ENCODE measurements at places on chromosomes 2 and 18.

- DNase-seq = no peak
Observed at GRCh38 chr2:24909555-24910177, 10.4 kb downstream of the ADCY3 start.

- DNase-seq = no peak
Observed at GRCh38 chr2:235007664-235008457, 56.0 kb downstream of the SH3BP4 start.

- peak; percentile 87 for DNase-seq
Observed at GRCh38 chr18:59139291-59139614, 431 bp upstream of the SEC11C start.

- DNase-seq = no peak
Observed at GRCh38 chr18:28961669-28962228, 784.8 kb upstream of the CDH2 start.

DNA sequence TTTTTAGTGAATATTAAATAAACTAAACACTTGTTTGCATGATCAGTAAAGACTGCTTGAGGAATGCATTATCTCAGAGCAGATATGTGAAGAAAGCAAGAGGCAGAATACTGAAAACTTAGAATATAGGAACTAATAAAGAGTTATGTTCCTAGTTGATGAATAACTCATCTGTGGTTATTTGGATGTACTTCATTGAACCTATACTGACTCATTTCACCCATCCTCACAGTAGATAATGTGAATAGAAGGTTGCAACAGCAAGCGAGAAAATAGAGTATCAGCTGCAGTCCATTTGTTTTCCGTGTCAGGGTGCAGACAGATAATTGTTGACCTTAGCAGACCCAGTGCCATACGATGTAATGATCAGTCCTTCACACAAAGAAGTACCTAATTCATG lies 945.7 kb upstream of the LRRTM1 start:
- no peak for DNase-seq

GRCh38 chr18:77000527-77000926 lies 132.1 kb downstream of the MBP start:
- DNase-seq = no peak

GRCh38 chr18:55878224-55878623 lies 290.2 kb upstream of the TCF4 start:
- DNase-seq = no peak

- no peak for DNase-seq
Observed at GRCh38 chr2:2389215-2389614, 58.1 kb upstream of the MYT1L start.

- no peak for DNase-seq
Observed at GRCh38 chr2:24231461-24231881, 56.6 kb downstream of the FAM228A start.

DNA sequence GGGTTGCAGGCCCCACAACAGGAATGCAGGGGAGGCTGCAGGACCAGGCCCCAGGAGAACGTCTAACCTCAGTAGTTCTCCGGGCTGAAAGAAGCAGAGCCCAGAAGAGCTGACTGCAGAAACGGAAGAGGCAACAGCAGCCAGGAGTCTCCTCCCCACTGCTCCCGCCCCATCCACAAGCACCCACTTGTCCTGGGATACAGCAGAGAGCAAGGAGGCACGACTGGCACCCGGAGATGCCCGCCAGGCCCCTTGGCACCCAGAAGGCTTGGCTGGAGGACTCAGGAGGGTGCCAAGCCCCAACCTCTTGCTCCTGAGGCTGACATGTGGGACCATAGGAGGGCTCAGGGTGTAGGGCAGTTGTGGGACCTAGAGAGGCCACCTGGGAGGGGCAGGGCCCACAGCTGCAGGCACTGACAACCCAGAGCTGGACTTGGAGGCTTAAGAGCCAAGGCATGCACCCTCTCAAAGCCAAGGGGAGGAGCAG lies 29.0 kb upstream of the TNS1 start:
- no peak for DNase-seq

- no peak for DNase-seq
Observed at GRCh38 chr2:202135091-202135874, 62.2 kb downstream of the KIAA2012 start.

- DNase-seq = no peak
Observed at GRCh38 chr2:128365217-128365905, 46.7 kb upstream of the HS6ST1 start.

DNA sequence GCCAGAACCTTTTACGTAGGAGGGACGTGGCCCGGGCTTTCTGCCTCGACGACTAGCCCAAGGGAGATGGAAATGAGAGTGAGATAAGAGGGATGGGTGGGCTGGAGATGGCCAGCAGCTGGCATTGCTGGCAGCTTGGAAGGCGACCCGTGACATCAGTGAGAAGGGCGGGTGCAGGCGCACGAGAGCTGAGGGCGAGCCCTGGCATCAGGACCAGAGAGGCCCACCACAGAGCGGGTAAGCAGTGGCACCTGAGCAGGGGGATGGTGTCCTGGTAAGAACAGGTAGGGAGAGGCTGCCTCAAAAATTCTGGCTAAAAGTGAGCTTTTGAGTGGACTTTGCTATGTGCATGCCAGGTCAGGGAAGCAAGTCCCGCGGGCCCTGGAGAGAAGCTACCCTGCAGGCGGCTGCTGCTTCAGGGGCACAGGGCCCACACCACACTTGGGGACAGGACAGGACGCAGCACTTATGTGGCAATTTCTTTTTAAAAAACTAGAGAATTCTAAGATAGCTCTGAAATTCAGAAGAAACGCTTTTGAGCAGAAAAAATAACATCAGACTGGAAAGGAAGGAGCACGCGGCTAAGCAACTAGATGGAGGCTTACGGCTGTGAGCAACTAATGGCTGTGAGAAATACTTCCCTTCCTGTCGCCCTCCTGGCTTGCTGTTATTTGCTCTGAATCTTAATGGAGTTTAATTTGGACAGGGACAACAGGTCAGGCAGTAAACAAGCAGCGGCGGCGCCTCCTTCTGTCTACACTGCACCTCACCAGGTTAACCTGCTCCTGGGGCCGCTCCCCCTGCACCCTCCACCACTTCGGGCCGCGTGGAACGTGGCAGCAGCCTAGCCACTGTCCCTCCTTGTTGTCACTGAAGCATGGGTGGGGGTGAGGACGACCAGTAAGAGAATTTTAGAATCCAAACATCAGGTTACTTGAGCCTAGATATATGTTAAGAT lies 20.5 kb downstream of the THAP4 start:
- DNase-seq = no peak

DNA sequence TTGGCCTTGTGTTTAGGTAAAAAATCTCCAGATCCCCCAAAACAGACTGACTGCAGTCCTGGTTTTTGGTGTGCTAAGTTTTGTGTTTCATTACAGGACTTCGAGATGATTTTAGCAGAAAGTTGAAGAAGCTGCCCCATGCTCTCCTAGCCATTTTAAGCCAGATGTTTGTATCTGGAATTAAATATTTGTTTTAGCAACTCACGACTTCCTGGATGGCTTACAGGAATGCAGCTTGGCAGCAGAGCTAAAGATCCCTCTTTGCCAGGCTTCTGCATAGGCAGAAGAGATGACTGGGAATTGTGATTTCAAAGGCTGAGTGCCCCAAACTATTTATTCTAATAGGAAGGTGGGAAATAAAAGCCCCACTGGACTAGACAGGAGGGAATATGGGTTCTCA lies 31.1 kb downstream of the ONECUT2 start:
- DNase-seq = no peak

DNA sequence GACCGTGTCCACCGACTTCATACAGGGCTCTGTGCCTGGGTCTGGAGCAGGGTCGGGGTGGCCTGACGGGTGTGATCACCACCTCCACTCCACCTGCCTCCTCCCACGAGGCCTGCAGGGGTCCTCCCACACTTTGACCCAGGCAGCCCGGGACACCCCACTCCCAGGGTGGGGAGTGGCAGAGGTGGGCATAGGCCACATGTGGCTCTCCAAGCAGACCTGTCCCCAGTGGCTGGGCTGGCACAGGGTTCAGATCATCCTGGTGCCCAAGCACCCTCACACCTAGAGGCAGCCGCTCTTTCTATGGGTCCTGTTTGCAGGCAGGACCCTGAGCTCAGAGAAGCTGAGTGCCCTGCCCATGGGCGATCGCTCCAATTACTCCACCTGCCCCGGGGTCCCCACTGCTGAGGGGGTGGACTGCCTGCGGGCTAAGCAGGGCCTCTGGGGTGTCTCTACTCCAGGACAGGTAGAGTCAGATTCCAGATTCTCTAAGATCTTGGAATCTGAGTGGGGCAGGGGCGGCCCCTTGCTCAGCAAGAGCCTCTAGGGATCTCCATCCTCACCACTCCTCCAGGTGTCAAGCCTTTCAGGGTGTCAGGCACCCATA lies 1.4 kb downstream of the NEURL3 start:
- DNase-seq = no peak

DNA sequence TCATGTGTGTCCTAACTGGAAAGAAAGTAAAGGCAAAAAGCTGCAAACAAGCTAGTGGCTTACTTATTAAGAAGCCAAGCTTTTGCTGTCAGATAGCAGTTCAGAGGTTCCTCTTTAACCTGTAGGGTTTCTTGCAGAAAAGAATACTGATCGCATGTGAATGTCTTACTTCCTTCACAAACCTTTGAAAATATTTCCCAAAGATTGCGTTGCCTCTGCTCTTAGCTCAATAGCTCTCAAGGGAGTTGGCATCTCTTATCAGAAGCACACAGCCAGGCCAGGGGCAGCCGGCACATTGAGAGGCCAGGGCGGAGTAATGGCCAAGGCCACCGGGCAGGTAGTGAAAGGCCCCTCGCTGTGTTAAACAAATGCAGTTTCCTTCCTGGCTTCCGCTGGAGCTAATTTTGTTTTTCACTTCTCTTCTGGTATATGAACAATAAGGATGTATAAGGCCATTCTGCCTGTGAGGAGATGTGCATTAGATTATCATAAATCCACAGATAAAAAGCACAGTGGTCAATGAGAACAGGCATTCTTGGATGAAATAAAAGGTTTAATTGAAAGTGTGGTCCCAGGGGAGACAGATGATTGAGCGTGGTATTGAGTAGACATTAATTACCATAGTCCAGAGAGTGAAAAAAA lies 542.4 kb upstream of the NRP2 start:
- no peak for DNase-seq

- no peak for DNase-seq
Observed at GRCh38 chr2:47735912-47736311, 47.0 kb upstream of the MSH6 start.

DNA sequence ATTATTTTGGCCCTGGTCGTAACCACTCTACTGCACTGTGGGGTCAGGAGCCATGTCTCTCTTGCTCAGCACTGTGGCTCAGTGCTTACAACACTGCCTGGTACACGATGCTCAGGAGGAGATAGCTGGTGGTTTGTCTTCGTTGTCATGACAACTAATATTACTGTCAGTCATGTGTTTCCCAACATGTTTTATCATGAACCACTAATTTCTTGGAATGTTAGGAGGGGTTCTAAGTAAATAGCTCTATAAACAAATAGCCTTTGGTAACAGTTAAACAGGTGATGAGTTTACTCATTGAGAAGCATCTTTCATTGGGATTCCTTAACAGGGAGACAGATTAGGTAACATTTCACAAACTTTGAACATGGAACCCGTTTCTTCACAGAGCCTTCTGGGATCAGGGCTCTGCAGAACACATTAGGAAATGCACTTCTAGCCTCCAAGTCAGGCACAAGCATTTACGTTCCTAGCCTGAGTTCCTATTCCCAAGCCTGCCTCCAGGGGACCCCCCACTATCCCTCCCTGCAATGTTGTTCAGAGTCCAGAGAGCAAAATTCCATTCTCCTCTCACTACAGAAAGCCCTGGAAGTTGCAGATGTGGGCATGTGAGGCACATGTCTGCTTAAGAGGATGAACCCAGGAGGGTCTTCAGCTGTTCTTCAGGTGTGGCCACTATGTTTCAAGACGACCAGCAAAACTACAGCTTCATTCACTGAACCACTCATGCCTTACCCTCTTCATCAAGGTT lies 6.4 kb upstream of the RBM44 start:
- no peak for DNase-seq

GRCh38 chr2:165528691-165529090 lies 59.2 kb downstream of the CSRNP3 start:
- DNase-seq = no peak

GRCh38 chr2:177547122-177547521 lies 154.5 kb downstream of the AGPS start:
- DNase-seq = no peak

DNA sequence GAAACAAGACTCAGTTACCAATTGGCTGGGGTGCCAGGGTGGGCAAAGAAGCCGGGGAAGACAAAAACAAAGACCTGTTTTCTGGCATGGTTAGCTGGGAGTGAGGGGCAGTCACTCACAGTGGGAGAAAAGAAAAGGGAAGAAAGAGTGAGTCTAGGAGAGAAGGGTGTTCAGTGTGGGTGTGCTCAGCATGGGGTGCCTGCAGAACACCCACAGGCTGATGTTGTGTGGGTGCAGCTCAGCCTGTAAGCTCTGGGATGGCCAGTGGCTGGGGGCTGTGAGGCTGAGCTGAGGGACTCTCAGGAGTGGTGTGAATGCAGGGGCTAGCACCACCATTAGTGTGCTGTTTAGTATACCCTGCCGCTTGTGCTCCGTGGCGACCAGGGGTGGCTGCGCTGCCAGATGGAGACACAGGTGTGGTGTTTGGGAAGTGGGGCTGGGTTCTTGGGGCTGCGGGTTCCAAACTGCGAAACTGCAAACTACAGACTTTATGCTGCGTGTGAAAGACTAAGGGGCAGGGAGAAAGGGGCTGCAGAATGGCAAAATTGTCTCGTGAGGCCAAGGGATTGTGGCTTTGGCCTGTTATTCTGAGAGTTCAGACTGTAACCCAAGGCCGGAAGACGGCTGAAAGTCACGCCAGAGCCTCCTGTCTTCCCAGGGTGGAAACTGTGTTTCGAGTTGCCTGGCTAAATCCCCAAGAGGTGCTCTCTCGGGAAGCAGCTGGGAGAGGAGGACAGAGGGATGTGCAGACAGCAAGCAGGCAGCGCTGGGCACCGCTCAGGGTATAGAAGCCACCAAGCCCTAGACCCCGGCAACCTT lies 156.3 kb downstream of the TTC32 start:
- DNase-seq = no peak

All from stimulated activated CD4-positive, alpha-beta T cell treated with anti-CD3 and anti-CD28 coated beads, Interleukin-1b, Interleukin-23, amount 100 ng/mL, for 24 hours (primary cell).